ENCODE measurements at places on chromosomes 12 and 14.
A peak's percentile ranks its signal among the peaks of the same experiment; 100 is the strongest.

DNA sequence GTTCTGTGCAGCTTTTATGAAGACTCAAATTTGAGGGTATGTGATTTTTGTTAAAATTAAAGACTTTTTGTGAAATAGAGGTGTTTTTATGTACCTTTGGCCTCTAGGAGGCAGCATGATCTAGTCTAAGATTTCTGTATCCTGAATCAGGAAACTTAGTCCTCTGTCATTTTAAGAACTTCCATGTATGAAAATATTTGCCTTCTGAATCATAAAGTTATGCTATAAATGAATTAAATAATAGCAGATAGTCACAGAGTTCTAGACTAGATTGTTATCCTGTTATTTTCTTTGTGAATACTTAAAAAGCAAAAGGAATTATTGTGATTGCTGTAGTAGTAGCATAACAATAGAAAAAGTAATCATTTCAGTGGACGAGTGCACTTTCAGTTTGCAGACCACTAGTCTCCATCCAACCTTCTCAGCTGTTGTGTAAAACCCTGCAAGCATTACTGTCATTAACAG lies 56.3 kb downstream of the FGD4 start:
- H3K27ac ChIP-seq, result peak overlapping the region; percentile 69
- peaks cover 15% of the 10 kb centered on the region for H3K4me1 ChIP-seq
- DNase-seq, result peak; percentile 87
- no peaks in the 10 kb centered on the region for H3K27me3 ChIP-seq
- peak overlapping the region; percentile 59 for H3K4me3 ChIP-seq

- H3K4me1 ChIP-seq, result no peaks in the 10 kb centered on the region
- H3K27me3 ChIP-seq, result peaks cover 37% of the 10 kb centered on the region
- H3K27ac ChIP-seq, result no peak overlapping the region
- DNase-seq, result no peak
- no peaks in the 10 kb centered on the region for H3K36me3 ChIP-seq
- H3K4me3 ChIP-seq, result no peak overlapping the region
Measured at GRCh38 chr12:57176846-57177245, 29.4 kb upstream of the LRP1-AS start.

GRCh38 chr12:89468017-89468416 lies 56.6 kb downstream of the GALNT4 start:
- H3K4me3 ChIP-seq, result peak overlapping the region; percentile 32
- no peak for DNase-seq
- no peaks in the 10 kb centered on the region for H3K36me3 ChIP-seq
- H3K27me3 ChIP-seq, result no peaks in the 10 kb centered on the region

GRCh38 chr12:12717586-12718380 lies 615 bp downstream of the CDKN1B start:
- peaks cover 15% of the 10 kb centered on the region for H3K36me3 ChIP-seq
- H3K4me3 ChIP-seq, result peak overlapping the region; percentile 94
- H3K27me3 ChIP-seq, result no peaks in the 10 kb centered on the region
- DNase-seq, result peak; percentile 38

DNA sequence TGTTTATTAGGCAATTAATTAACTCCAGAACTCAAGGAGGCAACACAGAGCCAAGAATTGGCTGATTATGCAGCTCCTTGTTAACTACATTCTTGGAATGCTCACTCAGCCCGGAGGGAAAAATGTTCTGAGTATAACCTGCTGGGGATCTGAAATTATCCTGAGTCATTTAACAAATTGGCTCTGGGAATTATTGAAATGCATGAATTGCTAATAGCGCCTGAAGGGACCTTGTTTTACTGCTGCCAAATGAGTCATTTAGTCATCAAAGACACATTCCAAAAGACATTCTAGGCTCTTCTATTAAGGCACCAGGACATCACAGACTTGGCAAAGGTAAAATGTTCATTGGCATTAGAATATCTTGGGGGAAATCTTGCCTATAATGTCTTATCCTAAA lies 13.0 kb downstream of the TMEM52B start:
- no peak for DNase-seq
- no peaks in the 10 kb centered on the region for H3K27me3 ChIP-seq
- H3K4me3 ChIP-seq, result no peak overlapping the region
- no peak overlapping the region for H3K27ac ChIP-seq

DNA sequence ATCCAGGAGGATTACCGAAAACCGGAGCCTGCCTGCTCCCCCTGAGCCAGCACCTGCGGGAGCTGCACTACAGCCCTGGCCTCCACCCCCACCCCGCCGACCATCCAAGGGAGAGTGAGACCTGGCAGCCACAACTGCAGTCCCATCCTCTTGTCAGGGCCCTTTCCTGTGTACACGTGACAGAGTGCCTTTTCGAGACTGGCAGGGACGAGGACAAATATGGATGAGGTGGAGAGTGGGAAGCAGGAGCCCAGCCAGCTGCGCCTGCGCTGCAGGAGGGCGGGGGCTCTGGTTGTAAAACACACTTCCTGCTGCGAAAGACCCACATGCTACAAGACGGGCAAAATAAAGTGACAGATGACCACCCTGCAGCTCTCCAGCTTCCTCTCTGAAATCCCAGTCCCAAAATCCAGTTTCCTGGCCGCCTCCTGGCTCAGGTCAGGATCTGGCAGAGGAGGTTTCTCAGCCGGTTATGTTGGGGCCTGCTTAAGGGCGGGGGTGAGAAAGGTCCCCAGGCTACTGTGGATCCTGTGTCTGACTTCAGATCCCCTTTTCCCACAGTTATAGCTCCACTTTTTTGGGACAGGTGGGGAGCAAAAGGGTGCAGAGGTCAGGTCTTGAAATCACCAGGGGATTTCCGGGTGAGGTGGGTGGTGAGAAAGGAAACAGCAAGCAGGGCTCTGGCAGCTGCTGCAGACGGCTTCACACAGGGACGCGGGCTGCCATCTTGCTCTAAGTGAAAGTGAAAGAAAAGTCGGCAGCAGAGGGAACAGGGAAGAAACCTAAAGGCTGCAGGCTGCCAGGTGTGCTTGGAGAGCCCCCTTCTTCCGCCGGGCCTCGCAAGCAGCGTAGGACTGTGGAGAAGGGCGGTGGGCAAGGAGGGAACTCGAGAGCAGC lies at the start of gene TAPBPL:
TAPBPL (plus strand) TSS at position 695 of the 897 bp plus-strand sequence. CDS start 207 bp downstream, outside the sequence.
- peak within 1 kb of the TSS; percentile 85 for H3K27ac ChIP-seq
- DNase-seq, result peak; percentile 87
- H3K36me3 ChIP-seq, result 0 out of 2 replicates have a peak, but pooled peaks cover 3% of the 10 kb centered on the region

DNA sequence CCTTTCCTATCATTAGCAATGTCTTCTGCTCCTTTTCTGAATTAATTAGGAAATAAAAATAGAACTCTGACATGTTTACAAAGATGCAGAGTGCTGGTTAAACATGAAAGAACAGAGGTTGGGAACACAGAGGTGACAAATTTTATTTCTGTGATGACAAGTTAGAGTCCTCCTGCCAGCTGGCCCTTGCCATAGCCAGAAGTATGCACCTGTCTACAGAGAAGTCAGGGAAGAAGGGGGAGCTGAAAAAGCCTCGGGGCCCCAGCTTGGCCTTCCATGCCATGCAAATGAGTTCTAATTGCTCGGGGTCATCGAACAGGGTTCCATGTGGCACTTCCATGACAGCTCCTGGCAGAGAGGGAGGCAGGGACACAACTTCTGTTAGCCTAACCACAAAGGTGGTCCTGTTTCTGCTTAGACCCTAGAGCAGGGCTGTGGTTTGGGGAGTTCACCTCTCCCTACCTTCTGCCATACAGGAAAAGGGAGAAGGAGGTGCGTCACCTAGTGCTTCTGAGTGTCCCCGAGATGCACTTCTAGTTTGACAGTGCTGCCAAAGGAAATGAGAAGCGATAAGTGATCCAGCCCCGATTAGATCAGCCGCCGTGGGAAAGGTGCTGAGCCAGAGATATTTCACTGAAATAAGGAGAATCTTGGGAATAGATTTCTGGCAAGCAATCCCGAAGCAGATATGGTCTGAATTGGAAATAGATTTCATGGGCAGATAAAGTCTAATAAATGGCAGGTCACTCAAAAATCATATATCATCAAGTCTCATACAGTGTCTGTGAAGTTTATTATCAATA lies 155.8 kb upstream of the FOXN3 start:
- no peaks in the 10 kb centered on the region for H3K4me1 ChIP-seq
- H3K36me3 ChIP-seq, result no peaks in the 10 kb centered on the region
- no peak for DNase-seq
- H3K4me3 ChIP-seq, result no peak overlapping the region
- no peaks in the 10 kb centered on the region for H3K27me3 ChIP-seq

DNA sequence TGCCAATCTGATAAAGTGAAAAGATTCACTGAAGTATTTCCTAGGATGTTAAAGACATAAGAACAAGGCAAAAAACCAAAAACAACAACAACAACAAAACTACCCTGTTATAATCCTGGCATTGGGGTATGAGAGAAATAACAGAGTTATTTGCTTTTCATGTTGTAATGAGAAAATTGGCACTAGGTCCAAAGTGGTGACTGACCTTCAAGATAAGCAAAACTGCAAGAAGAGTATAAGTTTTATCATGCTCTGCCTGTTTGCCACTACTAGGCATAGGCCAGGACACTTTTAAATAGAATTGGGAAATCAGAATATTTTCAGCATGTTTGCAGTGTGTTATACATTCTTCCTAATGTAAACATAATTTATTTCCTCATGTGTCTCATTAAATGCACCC lies 140.1 kb upstream of the CPM start:
- no peak for DNase-seq
- H3K36me3 ChIP-seq, result no peaks in the 10 kb centered on the region
- no peak overlapping the region for H3K4me3 ChIP-seq
- no peaks in the 10 kb centered on the region for H3K27me3 ChIP-seq

- no peaks in the 10 kb centered on the region for H3K4me1 ChIP-seq
- no peak overlapping the region for H3K4me3 ChIP-seq
- no peak for DNase-seq
- no peaks in the 10 kb centered on the region for H3K36me3 ChIP-seq
- H3K27me3 ChIP-seq, result no peaks in the 10 kb centered on the region
Measured at GRCh38 chr12:76720068-76720467, 43.8 kb upstream of the ZDHHC17 start.

DNA sequence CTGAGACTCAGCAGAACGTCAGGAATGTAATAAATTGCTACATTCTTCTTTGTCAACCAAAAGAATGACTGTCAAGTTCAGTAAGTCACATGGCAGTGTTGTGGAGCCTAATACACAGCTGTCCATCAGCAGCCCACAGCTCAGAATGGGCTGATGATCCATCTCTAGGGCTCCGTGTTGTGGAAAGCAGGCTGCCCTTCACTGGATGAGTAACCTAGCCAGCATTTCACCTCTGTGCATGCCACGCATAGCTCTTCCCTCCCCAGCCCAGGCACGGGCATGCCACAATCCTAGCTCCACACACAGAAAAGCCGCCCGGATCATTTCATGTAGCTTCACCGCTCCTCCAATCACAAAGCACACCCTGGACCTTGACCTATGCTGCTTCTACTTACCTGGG lies 878.0 kb upstream of the TMEM132C start:
- H3K36me3 ChIP-seq, result no peaks in the 10 kb centered on the region
- no peak for DNase-seq
- H3K27me3 ChIP-seq, result no peaks in the 10 kb centered on the region
- no peak overlapping the region for H3K4me3 ChIP-seq
- no peak overlapping the region for H3K27ac ChIP-seq

DNA sequence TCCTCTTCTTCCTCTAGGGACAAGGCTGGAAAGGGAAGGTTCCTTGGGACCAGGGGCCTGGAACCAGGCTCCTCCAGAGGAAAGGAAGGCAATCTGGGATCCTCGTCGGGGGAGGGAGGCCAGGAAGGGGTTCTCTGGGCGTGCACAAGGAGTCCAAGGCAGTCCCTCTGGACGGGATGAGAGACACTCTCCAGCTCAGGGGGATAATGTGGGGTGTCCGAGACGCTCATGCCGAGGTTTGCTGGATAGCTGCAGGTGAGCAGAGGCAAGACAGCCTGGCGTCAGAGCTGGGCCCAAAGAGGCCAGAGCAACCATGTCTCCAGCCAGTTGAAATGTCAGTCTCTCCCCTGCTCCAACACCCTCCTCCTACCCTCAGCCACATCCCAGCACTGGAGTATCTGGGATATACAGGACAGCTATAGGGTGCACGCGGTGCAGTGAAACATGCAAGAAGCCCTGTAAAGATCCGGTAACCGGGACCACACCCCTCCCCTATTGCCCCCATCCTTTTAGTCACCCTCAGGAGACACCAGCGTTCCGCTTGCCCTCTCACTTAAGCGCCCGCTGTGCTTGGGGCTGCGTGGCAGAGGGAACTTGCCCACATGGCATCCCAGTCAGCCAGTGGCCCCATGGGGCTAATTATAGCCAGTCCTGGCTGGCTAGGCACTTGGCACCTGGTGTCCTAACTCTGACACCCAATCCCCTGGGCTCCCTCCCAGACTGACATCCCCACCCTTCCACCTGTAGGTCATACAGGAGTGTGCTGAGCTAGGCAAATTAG lies at the start of gene KLHL33:
KLHL33 (minus strand) TSS at position 585 of the 781 bp plus-strand sequence; CDS start at position 230, 355 bp downstream.
- no peak for DNase-seq
- H3K36me3 ChIP-seq, result no peaks in the 10 kb centered on the region
- no peak within 1 kb of the TSS for H3K27ac ChIP-seq
- H3K4me1 ChIP-seq, result no peaks in the 10 kb centered on the region
- no peak within 1 kb of the TSS for H3K4me3 ChIP-seq

DNA sequence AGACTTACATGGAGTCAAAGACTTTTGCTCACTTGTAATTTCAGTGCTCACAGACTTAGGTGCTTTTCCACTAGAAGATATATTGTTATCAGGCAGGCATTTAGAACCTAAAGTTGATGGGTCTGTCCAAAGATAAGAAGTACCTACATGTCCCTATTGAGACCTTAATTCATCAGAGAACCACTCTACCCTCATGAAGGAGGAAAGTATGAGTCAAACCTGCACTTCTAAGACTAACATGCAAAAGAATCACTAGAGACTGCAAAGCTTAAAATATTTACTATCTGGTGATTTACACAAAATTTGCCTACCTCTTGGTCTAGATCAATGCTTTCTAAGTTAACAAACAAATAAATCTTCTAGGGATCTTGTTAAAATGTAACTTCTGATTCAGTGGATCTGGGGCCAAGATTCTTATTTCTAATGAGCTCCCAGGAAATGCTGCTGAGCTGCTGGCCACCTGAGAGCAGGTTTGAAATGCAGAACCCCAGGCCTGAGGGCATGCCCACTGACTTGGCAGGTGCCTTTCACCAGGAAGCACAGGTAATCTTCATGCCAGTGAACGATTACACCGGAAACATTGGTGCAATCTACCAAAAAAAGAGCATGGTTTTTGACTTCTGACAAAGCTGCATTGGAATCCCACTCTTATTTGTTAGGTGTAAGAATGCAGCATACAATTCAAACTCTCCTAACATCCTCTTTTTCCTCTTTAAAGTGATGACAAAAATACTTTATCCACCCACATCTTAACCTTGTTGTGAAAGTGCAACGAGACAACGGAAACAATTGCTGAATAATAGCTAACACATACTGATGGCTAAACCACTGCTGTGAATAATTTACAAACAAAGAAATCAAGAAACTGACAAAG lies 214.2 kb downstream of the ADAMTS20 start:
- no peaks in the 10 kb centered on the region for H3K27me3 ChIP-seq
- no peaks in the 10 kb centered on the region for H3K36me3 ChIP-seq
- H3K4me3 ChIP-seq, result no peak overlapping the region
- no peak for DNase-seq

GRCh38 chr14:36315159-36315853 lies 5.1 kb downstream of the MBIP start:
- no peaks in the 10 kb centered on the region for H3K27me3 ChIP-seq
- no peaks in the 10 kb centered on the region for H3K4me1 ChIP-seq
- no peaks in the 10 kb centered on the region for H3K36me3 ChIP-seq
- DNase-seq, result no peak
- H3K4me3 ChIP-seq, result no peak overlapping the region

- DNase-seq, result no peak
- no peaks in the 10 kb centered on the region for H3K36me3 ChIP-seq
- H3K4me3 ChIP-seq, result no peak overlapping the region
- no peaks in the 10 kb centered on the region for H3K4me1 ChIP-seq
- H3K27ac ChIP-seq, result no peak overlapping the region
Measured at GRCh38 chr12:60926256-60926655, 1330.4 kb downstream of the SLC16A7 start.

Measured in MM.1S (cell line).